ENCODE measurements at places on chromosomes 7 and 10.

DNA sequence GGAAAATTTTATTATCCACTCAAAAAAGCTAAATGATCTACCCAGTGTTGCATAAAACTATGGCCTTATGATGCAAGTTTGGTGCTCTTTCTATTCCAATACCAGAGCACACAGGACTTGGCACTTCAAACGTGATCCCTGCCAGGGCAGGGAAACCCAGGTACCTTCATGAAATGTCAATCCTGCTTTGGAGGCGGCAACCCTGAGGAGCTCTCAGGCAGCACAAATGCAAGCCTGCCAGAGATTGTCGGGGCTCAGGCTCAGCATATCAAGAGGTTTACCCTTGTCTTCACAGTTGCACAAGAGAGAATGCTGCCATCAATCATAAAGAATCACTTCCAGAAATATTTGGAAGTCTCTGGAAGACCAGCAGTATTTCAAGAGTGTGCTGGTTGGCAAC, 151.5 kb downstream of the GLI3 start:
- DNase-seq, result no peak

DNA sequence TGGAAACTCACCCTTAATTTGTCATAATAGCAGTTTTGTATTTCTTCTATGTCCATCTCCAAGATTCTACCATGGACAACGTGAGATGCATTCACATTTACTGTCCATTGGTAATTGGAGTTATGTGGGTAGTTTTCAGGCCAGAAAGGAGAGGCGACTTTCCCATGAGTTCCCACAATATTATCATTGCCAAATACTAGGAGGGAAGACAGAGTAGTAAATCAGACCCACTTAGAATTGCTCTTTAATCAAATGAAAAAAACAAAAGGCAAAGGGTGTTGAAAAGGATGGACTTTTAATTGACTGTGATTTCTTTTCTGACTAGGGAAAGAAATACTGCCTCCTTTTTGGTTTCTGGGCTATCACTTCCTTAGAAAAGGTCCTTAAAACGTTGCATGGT, 121.7 kb upstream of the RSU1 start:
- DNase-seq, result no peak

DNA sequence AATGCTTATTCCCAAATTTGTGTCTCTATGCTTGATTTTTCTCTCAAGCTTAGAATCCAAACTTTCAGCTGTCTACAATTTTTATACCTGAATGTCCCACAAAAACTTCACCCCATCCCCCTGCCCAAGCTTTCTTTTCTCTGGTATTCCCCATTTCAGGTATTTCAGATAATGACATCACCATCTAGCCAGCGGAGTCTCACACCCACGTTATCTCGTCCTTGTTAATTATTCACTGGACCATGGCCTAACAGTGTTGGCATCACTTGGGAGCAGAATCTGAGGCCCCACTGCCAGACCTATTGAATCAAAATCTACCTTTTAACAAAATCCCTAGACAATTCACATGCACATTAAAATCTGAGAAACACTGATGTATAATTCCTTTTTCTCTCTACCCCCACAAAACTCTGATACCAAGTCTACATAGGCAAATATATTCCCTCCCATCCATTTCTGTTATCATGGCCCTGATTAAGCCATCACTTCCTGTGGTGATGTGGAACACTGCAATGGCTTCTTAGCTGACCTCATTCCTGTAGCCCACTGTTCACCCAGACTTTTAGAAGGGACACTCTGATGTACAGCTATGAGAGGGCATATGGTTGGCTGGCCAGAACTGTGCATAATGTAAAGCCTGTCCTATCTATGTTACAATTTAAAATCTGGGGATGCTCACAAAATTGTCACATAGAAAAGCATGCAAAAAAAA, 31.4 kb downstream of the ZNF438 start:
- DNase-seq, result no peak

DNA sequence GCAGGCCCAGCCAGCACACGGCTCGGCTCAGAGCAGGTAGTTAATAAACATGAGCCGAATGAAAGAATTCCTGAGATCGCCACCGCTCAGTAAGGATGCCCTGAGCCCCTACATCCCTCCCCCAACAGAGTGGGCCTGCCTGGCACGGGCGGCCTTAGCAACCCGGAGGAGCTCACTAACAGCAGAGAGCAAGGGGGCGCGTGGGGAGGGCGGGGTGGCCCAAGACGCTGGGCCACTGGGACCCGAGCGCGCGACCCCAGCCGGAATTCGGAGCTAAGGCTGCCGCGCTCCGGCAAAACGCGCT, 403 bp upstream of the ENO4 start:
- no peak for DNase-seq

GRCh38 chr10:132157101-132157500, 29.6 kb upstream of the DPYSL4 start:
- DNase-seq, result no peak

DNA sequence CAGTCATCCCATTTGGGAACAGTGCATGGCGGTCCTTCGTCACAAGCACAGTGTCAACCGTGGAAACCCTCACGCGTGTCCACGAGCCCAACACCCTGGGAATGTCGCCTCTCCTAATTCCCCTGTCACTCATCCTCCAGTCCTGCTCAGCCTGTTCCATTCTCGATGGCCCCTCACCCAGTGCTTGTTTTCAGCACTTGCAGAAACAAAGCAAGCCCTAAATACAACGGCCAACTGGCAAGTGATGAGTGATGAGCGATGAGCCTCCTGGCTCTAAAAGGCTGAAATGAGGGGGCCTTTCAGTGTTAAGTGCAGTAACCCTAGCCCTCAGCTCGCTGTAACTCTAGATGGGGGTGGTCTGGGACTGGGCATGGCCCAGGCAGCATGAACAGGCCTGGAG, 22.6 kb downstream of the NKX2-3 start:
- no peak for DNase-seq
